Cerebellar nuclear complex (tissue), 1 donor: ENCODE measurements at places on chromosomes 2 and 18.

GRCh38 chr2:189782221-189782671, 1.9 kb downstream of the ORMDL1 start:
- DNase-seq = no peak

- no peak for DNase-seq
Observed at GRCh38 chr2:64352292-64352691, 101.7 kb upstream of the LGALSL start.

- no peak for DNase-seq
Observed at GRCh38 chr2:159562248-159562647, 54.1 kb downstream of the BAZ2B start.

GRCh38 chr2:224102991-224103390, 63.9 kb upstream of the SERPINE2 start:
- DNase-seq = no peak

DNA sequence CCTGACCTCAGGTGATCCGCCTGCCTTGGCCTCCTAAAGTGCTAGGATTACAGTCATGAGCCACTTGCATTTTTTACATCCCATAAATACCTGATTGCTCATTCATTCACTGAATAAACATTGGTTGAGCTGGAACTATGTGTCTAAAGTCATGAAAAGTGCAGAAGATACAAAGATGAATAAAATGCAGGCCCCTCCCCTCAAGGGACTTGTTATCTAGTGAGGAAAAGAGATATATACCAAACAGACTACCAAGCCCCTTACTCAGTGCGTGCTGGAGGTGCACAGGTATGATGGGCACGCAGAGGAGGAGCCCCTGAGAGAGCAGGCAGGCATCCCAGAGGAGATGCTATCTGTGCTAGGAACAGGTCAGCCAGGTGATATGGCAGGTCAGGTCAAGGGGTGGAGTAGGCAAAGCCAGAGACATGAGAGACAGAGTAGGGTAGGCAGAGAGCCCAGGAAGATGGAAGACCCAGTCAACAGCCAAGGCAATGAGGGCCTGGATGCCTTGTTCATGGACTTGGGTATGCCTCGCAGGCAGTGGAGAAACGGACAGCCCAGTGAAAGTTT, 7.7 kb downstream of the FHL2 start:
- DNase-seq = no peak

GRCh38 chr2:127032621-127033020, 74.3 kb downstream of the BIN1 start:
- DNase-seq = no peak
